NCI-H1694 treated with DMSO at 0.1 percent for 48 hours (cell line): ENCODE measurements at places on chromosomes 13 and 19.

DNA sequence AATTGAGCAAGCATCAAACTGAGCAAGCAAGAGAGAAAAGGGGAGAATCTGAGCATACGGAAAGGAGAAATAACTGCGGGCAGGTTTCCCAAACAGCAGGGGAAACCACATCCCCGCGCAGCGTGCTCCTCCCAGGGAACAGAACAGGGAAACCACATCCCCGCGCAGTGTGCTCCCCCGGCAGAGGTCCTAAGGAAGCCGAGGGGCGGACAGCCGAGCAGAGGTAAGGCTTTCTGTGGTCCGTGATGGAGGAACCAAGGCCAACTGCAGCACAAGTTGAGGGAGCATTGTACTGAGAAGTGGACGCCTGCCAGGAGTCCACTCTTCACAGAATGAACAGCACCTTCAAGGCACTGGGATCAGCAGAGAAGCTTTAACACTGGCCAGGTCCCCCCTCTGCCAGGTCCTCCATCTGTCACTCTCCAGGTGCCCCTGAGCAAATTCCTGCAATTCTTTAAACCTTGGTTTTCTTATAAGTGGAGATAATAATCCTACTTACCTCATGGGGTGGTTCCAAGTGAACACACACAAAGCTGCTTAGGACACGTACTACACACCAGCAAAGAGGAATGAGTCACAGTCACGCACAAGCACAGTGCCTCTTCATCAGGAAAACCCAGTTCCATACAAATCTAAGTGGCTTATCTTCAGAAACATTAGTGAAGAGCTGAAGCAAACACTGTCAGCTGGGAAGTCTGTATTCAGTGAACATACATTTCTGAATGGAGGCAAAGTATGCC, 23.0 kb upstream of the LAMP1 start:
- no peak for DNase-seq

- no peak for DNase-seq
Observed at GRCh38 chr13:39370554-39370953, 232.4 kb downstream of the LHFPL6 start.

DNA sequence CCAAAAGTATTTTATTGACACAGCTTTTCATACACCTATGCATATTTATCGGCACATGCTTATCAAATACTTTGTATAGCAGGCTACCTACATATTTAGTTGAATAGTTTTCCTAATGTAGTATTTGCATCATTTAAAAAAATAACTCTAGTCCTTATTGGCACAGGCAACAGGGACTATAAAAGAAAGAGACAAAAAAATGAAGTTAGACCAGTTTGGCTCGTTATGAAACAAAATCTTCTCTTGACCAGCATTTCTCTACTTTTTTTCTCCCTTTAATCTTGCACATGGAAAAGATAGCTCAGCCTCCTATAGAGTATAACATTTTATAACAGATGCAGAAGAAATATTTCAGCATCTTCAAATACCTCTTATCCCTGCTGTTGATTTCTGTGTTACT, 794.8 kb upstream of the MIR17HG start:
- DNase-seq, result no peak

DNA sequence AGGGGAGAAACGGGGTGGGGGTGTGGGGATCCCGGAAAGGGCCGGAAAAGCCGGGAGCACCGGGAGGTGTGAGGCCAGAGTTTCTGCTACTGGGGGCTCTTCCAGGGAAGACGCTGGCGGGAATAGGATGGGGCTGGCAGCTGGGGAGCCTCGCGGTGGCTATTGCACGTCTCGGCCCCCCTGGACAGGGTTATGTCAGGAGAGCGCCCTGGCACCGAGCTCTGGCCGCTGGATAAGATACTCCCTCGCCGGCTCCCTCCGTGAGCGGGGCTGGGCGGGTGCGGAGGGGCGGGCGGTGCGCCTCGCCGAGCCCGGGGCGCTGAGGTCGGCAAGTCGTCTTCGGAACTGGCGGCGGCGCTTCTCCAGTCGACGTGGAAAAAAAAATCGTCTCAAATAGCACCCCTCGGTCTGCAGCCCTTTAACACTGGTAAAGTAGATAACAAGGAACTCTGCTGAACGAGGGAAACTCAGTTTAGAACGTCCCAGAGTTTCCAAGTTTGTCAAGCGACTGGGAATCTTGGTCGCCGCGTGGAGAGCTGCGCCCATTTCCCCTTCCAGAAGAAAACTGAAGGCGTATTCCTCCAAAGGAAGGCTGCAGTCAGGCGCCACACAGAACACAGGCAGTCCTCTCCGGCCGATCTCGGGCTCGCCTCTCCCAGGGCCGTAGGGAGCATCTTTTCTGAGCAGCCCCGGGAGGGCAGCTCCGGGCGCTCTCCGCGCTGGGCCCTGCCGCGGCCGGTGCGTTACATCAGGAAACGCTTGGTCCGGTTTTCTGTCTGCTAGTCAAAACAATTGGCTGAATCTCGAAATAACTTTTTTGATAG, 115.1 kb downstream of the KCNRG start:
- no peak for DNase-seq

GRCh38 chr19:49186108-49186507, 28.5 kb downstream of the TRPM4 start:
- no peak for DNase-seq

DNA sequence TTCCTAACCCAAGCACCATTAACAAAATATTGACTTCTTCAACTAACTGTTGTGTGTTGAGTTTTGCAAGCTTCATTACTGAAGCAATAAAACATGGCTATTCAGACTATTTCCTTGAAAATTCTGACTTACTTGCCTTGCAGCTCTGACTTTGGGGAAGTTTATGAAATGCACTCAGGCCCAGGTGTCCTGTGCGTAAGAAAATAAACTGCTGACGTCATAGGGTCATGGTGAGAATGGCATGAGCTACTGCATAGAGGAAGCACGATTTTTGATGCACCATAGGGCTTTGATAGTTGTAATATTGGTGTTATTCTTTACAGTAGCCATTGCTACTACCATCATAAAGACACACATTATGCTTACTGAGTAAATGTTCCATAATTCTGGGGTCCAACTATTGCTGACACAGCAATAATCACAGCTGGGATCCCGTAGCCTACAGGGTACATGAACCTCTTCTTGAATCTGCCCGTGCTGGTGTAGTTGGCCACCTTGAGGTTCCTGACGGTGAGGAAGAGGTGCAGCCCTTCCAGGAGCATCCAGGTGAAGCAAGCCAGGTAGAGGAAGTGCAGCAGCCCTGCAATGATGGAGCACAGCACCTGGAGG, 57.9 kb downstream of the MBD3L2B start:
- no peak for DNase-seq

DNA sequence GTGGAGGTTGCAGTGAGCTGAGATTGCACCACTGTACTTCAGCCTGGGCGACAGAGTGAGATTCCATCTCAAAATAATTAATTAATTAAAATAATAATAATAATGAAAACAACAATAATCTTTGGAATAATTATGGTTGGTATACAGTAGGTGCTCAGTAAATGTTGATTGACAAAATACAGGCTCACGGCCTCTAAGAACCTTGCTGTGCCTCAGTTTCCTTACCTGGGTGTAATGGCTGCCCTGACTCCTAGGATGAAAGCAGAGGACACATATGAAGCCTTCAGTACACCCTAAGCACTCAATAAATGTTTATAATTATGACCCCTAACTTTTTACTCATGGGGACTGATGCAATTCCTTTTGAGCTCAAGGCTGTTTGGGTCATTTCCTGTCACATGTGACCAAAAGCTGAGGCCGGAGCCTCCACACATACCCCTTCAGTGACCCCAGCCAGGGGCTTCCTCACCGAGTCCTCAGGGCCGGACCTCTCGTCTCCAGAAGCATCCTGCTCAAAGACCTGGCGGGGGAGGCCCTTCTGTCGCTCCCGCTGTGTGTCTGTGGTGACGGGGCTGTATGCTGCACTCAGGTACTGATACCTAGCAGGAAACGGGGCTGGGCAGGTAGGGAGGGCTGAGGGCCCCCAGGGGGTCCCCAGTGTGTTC, 10.5 kb downstream of the DOCK6 start:
- DNase-seq, result no peak

DNA sequence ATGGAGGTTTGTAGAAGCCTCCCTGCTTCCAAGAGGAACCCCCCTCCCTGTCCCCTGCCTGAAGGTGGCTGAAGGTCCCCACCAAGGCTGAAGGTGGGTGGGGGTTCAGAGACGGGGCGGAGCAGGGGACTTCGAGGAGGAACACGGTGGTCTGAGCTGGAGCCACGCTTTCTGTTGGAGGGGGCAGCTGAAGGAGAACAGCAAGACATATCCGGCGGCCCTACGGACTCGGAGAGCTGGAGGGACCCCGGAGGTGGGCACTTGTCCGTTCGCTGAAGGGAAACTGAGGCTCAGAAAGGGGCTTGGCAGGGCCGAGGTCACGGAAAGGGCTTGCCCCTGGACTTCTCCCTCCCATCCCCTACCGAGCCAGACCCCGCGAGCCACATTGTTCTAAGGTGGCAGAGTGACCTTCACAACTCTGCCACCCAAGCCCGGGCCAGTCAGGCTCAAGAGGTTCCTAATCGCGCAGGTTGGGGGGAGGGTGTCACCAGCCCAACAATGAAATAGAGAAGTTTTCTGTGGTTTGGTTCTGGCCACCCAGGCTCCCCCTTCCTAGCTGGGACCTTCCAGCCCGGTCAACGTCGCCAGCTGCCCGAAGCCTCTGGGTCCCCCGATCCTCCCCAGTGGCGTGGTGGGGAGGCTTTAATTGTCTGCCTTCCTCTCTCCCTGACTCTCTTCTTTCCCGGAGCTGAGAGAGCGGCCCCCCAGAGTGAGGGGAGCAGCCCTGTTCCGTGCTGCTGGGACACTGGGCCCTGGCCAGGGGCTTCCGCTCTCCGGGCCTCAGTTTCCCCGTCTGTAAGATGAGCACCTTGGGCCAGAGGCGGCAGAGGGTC, 15.5 kb upstream of the KCNN1 start:
- DNase-seq, result no peak

GRCh38 chr13:60572855-60573254, 175.8 kb downstream of the TDRD3 start:
- no peak for DNase-seq

- no peak for DNase-seq
Observed at GRCh38 chr19:58558623-58559274, 338 bp upstream of the UBE2M start.

GRCh38 chr13:44795176-44795575, 194.1 kb downstream of the NUFIP1 start:
- DNase-seq, result no peak

DNA sequence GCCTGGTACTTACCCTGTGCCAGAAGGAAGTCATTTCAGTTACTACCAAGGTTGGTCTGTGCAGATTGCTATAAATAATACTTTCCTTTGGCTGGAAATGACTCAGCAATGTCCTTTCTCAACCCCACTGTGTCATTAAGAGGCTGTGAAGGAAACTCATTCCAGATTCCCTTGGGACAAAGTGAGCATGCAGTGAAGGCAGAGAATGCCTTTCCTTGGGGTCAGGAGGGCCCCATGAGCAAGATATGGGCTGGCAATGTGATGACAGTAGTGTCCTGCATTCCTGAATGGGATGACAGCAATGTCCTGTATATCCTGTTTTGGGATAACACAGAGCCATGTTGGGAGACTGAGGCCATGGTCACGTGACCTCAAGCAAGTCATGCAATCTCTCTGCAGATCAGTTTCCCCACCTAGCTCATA, 213.1 kb upstream of the TMTC4 start:
- no peak for DNase-seq

DNA sequence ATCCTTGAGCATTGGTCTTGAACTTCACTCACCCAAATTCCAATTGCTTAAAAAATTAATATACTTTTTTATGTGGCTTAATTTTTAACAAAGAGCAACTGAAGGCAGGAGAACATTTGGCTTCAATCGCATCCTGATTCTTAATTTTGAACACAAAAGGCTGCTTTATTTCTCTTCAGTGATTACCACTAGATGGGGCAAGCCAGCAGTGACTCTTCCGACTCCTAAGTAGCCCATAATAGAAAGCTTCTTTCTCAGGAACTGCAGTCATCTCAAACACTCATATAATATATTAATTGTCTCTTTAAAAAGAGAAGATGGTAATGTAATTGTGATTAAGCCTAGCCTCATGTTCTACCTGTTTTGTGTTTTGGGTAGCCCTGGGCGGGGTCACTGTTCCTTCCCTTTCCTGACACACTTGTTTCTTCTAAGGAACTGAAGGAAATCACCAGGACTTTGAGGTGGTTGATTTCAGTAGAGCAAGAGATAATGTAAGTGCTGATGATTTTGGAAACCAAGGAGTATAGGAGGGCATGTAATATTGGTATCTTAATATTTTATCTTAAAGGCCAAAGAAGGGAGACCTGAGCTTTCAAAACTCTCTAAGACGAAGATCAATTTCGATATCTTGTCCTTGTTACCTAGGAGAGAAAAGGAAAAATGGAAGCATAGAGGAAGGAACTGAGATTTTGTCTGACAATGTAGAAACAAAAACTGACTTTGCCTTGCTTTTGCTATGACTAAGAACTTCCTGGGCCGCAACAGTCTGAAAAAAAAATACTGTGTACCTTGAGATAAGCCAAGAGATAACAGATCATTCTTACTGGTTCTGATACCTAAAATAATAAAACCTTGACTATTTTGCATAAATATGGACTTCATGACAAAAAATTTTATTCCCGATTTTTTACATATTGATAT, 73.1 kb downstream of the TNFSF13B start:
- DNase-seq, result peak; percentile 63

DNA sequence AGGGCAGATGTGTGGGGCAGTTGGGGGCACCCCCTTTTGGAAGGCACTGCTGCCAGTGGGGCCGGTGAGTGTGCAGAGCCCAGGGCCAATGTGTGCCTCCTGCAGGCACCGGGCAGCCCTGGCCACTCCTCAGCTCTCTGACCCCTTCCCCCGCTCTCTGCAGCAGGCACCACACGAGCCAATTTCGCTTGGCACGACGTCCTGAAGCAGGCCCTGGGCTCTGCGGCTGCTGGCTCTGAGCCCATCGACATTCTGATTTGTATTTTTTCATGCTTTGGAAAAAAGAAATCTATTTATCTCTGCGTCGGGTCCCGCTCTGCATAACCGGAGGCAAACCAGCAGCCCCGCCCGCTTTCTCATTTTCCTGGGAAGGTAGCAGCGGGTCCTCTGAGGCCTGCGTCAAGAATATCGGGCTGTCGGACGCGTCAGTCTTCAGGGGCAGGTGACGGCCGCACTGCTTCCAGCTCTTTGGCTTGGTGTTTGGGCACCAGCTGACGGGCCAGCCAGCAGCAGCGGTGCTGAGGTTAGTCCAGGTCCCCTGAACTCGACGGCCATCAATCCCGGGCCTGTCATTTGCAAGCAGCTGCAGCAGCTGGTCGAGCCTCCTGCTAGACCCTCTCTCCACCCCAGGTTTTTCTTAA, 134.3 kb downstream of the KDM4B start:
- DNase-seq, result peak; percentile 19

- DNase-seq, result no peak
Observed at GRCh38 chr19:51079481-51080110, 3.1 kb downstream of the KLK14 start.
